Putamen (tissue), 1 donor: ENCODE measurements at places on chromosomes 12 and 14.
A peak's percentile ranks its signal among the peaks of the same experiment; 100 is the strongest.

- DNase-seq = no peak
These were observed 38.6 kb upstream of the LRTM2 start for GRCh38 chr12:1781772-1782171.

GRCh38 chr12:37666069-37666781 is 650.3 kb upstream of the ALG10B start:
- DNase-seq = no peak

DNA sequence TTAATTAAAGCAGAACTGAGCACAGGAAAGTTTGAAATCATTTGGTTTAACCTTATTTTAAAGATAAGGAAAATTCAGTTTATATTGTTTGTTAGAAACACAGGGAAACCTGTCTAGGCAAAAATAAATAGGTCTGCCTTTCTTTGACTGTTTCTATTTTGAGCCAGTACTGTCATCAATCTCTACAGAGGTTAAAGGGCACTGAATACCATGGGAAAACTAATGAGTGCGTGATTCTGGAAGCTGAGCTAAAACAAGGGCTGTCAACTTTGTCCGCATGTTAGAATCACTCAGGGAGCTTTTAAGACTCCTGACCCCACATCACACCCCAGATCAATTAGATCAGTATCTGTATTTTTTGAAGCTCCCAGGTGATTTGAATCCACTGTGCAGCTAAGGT is 38.8 kb downstream of the NOPCHAP1 start:
- no peak for DNase-seq

GRCh38 chr12:69685810-69686209 is 13.3 kb downstream of the BEST3 start:
- no peak for DNase-seq

DNA sequence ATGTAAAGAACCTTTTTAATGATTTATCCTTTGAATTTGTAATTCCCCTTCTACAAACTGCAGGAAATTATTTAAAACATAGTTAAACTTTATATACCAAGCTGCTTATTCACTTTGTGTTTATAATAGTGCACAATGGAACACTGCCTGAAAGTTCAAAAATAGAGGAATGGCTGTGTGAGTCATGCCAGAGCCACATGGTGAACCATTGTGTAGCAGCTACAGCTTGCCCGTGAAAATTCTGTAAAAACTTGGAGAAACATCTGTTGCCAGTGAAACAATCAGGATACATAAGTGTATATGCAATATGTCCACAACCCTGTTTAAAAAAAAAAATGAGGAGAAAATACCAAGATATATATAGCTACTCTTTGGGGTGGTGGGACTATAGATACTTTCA is 59.5 kb downstream of the VEZT start:
- DNase-seq = no peak

GRCh38 chr12:25972783-25973182 is 14.3 kb downstream of the RASSF8 start:
- DNase-seq = no peak

DNA sequence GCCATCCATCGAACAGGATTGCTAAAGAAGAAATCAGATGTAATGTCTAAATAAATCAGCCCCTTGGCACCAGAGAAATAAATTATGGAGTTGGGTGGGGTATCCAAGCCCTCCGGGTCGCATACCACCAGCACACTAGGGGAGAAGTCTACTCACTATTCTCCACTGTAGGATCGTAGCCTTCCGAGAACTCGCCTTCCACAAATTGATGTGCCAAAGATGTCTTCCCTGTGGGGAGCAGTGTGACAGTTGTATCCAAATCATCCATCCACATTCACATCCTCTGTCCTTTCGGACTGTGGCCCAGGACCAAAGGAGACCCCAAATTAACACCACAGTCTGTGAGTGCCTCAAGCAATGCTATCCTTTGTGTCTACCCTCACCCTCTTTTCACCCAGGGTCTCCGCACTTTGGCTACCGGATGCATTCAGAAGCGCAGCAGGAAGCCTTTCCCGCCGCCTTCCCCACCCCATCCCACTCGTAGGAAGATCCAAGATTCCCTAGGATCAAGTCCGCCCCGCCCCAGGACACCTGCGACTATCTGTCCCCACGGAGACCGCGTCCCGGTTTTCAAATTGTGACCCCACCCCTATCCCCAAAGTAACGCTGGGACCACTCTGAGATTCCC is 786 bp downstream of the RHEBL1 start:
- DNase-seq = no peak

GRCh38 chr12:109433618-109434017 is 43.5 kb downstream of the KCTD10 start:
- no peak for DNase-seq

GRCh38 chr12:40946612-40947194 is 241.4 kb upstream of the PDZRN4 start:
- DNase-seq = peak; percentile 32

- DNase-seq = no peak
These were observed 2.2 kb upstream of the NXPH4 start for GRCh38 chr12:57214398-57214781.

DNA sequence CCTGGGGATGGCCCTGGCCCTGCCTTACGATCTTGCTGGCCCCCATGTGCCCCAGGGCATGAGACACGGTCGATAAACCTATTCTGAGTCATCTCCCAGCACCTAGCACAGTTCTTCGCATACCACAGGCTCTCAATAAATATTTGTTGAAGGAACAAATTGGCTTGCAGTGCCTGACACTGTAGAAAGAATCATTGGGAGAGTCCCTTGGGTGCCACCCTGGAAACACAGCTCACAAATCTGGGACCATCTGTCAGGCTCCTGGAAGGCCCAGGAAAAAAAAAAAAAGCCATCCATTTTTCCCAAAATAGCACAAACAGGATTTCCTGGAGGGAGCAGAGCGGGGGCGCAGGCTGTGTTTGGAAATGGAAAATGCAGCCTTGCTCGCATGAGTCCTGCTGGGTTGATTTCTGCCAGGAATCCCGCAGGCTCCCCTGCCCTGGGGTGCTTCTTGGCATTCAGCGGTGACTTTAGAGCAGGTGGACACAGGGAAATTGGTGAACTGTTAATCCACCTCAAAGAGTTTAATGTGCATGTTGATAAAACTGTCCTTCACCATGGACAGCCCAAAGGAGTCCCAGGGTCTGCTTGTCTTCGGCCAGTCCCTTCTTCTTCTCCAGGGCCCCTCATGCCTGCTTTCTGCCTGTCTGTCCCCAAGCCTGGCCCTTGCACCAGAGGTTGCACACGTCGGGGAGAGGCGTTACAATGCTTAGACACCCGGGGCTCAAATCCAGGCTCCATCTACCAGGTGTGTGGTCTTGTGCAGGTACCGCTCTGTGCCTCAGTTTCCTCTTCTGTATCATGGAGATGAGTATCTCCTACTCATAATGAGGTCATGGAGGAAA is 106.1 kb upstream of the RFLNA start:
- DNase-seq = no peak

- DNase-seq = no peak
These were observed 481.4 kb downstream of the TRHDE start for GRCh38 chr12:72753571-72753970.

GRCh38 chr12:107529991-107530390 is 155.6 kb upstream of the PWP1 start:
- no peak for DNase-seq

GRCh38 chr12:45354399-45354798 is 138.5 kb downstream of the ANO6 start:
- DNase-seq = no peak

- no peak for DNase-seq
These were observed 26.9 kb downstream of the MAPKAPK5 start for GRCh38 chr12:111868676-111869588.

- DNase-seq = peak; percentile 11
These were observed 8.0 kb downstream of the YY1 start for GRCh38 chr14:100246809-100247428.

DNA sequence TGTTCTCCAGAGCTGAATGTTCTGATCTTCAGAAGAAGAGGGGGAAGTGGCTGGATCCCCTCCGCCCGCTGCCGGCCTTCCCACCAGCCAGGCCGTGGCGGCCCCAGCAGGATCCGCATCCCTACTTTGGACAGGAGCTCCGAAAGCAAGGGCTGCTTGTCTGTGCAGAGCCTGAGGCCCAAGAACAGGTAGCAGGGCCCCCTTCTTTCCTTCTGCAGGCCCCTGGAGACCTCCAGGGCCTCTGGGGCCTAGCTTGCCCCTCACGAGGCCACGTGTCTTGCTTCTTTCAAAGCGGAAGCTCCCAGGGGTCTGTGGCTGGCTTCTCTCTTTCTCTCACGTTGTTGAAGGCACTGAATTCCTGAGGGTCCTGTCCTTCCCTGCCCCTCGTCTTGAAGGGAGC is 13.2 kb downstream of the PGF start:
- DNase-seq = no peak

- DNase-seq = no peak
These were observed 137.5 kb downstream of the CCDC91 start for GRCh38 chr12:28327722-28328121.

- peak; percentile 39 for DNase-seq
These were observed 43.9 kb upstream of the ESR2 start for GRCh38 chr14:64337888-64338615.

DNA sequence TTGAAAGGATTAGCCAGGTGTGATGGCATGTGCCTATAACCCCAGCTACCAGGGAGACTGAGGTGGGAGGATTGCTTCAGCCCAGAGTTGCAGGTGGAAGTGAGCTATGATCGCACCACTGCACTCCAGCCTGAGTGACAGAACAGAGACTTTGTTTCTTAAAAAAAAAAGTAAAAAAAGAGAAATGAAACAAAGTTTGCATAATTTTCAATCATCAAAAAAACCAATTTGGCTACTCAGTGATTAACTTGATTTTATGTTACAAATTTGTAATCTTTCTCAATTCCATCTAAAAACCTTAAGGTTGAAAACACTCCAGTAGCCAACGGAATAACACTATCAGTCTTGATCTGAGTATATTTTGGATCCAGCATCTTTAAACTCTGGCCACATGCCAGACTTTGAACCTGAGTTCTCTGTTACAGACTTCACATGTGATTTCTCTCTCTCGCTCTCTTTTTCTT is 12.6 kb upstream of the DENND5B start:
- DNase-seq = no peak

- DNase-seq = no peak
These were observed 14.8 kb downstream of the MED13L start for GRCh38 chr12:116262741-116263140.

GRCh38 chr12:89082370-89082753 is 269.9 kb downstream of the DUSP6 start:
- DNase-seq = no peak
